ENCODE measurements at places on chromosomes 1 and 21.

- DNase-seq = no peak
These were observed 70.8 kb downstream of the DTL start for GRCh38 chr1:212106286-212106792.

DNA sequence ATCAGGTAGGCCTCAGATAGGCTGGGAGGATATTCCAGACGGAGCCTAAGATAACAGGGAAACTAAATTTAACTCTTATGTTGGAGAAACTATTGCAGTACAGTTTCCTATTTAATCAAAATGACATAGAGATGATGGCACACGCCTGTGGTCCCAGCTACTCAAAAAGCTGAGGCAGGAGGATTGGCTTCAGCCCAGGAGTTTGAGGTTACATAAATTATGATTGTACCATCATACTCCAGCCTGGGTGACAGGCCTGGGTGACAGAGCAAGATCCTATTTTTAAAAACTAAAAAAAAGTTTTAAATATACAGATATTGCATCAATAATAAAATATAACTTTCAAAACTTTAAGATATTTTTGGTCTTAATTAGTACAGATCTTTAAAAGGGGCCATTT lies 25.2 kb upstream of the TAL1 start:
- DNase-seq = peak; percentile 85

- DNase-seq = no peak
These were observed 468 bp upstream of the NIBAN1 start for GRCh38 chr1:184974837-184975115.

GRCh38 chr1:21669258-21670058 lies at the start of gene RAP1GAP:
Gene RAP1GAP (minus strand): TSS chr1:21669357. CDS start chr1:21620032, 49,325 bp downstream.
- DNase-seq = peak; percentile 71

GRCh38 chr21:37182222-37182621 lies 84.9 kb downstream of the VPS26C start:
- no peak for DNase-seq

- DNase-seq = peak; percentile 75
These were observed 34.8 kb downstream of the MX1 start for GRCh38 chr21:41460578-41461527.

DNA sequence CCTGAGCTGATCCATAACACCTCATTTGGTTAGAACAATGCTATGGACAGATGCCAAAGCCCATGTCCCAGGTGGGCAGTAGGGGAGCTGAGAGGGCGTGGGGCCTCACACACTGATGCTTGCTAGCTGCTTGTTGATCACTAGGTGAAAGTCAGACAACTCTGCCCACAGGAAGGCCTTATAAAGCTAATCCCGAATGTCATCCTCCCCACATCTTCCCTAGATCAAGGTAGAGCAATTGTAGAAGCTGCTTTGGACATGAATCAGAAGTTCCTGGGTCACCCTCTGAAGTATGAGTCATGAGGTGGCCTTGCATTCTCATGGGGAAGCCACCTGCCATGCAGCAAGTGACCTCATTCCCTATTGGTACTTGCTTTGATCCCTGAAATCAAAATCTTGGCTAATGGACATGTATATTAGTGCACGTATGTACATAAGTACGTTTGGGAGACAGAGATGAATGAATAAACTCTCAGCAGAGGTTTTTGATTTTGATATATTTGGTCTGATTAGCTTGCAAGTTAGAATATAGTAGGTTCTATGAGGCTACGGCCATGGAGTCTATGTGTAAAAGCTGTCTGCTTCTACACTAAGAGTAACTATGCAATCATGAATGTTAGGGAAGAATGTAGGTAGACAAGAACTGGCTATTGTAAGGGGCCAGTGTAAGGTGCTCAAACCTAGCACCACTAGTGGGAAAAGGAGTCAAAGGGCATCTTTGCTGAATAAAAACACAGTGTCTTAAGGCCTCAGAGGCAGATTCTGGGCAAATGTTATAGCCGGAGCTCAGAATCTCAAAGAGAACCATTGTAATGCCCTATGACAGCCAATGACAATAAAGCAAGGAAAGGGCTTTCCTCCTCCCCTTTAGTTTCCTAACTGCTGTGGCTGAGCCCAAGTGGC lies 52.6 kb downstream of the ABCA4 start:
- peak; percentile 30 for DNase-seq

DNA sequence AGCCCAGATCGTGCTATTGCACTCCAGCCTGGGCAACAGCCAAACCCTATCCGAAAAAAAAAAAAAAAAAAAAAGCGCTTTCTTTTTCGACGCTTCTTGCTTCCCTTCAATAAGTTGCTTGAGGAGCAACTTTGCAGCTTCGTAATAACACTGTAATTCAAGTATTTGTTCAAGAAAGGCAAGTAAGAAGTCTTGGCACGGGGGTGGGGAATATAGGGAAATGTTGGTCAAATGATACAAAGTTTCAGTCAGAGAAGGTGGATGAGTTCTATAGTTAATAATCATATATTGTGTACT lies 871 bp upstream of the PSMA5 start:
- DNase-seq = peak; percentile 47

- DNase-seq = peak; percentile 57
These were observed 428 bp downstream of the POGZ start for GRCh38 chr1:151458802-151459330.

DNA sequence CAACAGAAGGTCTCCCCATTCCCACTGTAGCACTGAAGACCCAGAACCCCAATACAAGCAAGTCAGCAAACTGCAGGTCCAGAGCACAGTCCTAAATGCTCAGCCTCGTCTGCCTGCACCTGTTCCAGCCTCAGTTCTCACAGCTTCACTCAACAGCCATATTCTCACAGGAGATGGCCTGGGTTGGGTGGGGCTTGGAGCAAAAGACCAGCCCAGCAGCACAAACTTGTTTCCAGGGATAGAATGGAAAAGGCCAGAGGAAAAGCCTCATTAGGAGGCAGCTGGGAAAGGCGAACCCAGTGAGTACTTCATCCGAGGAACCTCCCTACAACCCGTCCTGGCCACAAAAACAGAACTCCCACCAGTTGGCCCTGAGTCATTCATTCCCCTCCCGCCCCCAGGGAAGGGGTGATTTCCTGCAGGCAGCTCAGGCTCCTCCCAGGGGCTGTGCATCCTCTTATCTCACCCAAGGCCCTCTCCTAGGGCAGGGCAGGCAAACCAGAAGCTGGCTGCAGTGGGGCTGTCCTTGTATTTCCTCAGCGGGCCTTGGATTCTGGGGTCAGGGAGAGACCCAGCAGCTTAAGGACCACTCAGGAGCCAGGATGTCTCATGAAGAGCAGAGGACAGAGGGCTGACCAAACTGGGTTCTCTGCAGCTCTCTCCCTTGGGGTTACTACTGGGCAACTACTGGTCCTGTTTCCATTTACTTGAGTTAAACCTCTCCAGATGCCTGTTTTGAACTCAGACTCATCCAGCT lies 7.4 kb upstream of the MPL start:
- DNase-seq = peak; percentile 76

DNA sequence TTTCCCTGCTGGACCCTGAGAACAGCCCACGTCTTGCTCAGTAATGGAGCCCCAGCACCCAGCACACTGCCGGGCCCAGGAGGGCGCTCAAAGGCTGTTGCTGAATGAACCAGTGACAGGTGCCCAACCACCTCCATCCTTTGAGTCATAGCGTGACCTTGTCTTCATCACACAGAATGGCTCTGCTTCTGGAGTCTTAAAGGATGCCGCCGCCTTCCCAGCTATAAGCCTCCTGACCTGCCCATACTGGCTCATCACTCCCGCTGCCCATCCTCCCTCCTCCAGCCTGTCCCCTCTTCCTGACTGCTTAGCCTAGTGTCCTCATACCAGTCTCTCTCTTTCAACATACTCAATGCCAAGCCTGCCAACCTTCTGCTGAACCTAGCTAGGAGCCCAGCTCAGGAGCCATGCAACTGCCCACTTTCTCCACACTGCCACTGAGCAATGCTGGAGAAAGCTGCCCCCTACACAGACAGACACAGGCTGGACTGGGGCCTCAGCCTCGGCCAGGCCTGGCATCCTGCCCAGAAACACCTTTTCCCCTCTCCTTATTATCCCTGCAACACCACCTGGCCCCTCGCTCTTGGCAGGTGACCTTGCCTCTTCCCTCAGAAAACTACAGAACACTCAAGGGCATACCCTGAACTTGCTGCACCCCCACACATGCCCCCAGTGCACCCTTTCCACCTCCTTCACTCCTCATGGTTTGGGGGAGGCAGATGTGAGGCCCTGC lies 14.1 kb downstream of the TTC39A start:
- DNase-seq = no peak

DNA sequence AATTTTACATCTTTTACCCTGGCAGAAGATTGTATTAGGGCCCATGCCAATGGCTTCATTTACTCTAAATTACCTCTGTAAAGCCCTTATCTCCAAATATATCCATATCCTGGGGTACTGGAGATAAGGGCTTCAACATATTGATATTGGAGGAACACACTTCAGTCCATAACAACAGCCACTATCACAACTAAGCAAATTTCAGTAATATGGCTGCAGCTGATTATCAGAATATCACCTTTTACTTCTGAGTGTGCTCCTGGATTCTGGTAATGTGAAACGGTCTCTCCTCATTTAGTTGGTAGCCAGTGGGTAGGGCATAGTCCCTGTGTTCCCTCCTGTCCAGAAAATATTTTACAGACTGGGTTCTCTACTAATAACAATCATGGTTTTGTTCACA lies 53.3 kb downstream of the IVNS1ABP start:
- DNase-seq = no peak

DNA sequence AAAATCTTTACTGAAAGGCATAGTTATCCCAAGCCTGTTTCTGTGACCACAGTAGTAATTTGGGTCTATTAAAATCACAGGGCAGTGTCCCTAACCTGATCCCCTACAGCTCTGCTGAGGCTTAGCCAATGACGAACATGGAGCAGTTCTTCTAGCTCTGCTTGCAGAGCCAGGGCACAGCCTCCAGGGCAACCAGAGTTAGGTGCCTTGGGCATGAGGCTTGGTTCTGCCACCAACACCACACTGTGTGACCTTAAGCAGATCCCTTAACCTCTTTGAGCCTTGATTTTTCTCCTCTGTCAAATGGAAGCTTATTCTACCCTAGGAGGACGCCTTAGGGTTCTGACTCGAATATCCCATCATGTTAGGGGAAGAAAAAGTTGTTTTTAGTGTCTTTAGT lies 86.7 kb upstream of the TLR5 start:
- no peak for DNase-seq

DNA sequence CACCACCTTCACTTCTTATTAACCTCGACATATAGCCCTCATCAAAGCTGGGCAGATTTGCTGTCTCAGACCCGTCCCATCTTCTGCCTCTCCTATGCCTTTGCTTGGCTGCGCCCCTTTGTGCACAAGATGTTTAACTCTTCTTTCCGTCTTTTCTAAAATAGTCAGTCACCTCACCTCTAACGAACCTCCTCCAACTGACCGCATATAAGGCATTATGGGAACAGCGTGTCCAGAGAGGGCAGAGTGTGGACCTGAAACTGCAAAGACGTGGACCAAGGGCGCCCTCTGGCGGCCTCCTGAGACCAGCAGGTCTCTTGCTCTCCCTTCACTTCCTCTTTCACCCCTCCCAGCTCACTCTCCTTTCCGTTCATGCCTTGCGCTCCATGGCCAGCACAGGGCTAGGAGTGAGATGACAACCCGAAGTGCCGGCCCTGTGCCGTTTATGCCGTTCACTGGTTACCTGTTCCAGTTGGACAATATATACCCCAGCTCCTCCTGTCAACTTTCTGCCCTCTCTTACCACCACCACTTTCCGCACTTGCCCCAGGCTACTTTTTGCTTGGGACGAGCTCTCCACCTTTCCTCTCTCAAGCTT lies 2.5 kb upstream of the METTL25B start:
- DNase-seq = peak; percentile 83

- no peak for DNase-seq
These were observed 63.2 kb downstream of the GNG4 start for GRCh38 chr1:235586413-235586812.

DNA sequence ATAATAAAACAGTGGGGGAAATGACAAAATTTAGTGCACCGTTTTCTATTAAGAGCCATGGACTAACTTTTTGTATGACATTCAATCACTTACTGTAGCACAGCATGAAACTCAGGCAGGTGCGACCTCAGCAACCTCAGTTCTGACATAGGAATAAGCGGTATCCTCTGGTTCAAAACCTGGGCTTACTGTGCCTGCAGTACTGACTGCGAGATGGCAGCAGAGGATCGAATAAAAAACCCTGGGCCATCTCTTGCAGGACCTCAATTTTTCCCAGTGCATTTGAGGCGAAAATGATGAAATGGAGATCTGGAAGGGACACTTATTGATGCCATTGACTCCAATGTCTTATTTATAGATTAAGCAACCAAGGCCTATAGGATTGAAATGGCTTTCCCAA lies 214.7 kb downstream of the ADGRL2 start:
- DNase-seq = no peak

DNA sequence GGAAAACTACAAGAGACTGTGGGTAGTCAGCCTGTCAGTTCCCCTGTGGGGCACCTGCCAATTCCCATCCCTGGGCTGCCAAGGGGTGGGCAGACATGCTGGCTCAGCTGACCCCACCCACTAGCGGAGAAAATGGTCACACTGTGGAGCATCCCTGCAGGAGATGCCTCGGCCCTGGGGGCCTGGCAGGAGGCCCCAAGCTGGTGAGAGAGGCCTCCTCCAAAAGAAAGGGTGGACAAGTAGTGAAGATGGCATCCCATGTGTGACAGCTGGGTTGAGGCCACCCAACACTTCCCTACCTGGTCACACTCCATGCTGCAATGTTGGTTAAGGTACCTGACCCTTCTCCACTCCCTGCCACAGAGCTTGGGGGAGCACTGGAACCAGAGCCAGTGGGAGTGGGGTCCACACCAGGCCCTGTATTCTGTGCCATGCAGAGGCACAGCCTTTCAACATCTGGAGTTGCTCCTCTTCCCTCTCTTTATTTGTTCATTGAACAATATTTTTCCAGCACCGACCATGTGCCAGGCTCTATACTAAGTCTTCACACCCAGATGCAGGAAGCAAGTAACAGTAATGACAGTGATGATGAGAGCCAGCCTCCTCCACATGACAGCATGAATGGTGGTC lies 59.5 kb downstream of the KLHDC7A start:
- no peak for DNase-seq
